Stimulated activated CD8-positive, alpha-beta memory T cell treated with anti-CD3 and anti-CD28 coated beads, Interleukin-12 subunit alpha, Interleukin-12 subunit beta, amount 100 ng/mL, for 4 hours (primary cell): ENCODE measurements at places on chromosomes 1 and 21.

DNA sequence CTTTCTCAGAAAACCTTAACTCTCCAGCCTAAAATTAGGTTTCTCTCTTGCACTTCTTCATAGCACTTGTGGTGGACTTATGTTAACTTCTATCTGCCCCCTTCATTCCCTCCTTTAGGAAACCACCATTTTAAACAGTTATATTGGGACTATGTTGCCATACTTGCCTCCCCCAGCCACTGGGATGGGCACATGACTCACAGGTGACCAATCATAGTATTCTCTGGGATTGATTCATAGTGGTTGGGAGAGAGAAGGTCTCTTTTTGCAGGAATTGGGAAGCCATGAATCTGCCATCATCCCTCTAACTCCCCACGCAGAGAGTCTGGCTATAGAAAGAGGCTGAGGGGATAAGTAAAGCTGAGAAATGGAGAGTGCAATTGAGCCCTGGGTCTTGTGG lies 50.4 kb upstream of the NRDC start:
- no peak for DNase-seq

DNA sequence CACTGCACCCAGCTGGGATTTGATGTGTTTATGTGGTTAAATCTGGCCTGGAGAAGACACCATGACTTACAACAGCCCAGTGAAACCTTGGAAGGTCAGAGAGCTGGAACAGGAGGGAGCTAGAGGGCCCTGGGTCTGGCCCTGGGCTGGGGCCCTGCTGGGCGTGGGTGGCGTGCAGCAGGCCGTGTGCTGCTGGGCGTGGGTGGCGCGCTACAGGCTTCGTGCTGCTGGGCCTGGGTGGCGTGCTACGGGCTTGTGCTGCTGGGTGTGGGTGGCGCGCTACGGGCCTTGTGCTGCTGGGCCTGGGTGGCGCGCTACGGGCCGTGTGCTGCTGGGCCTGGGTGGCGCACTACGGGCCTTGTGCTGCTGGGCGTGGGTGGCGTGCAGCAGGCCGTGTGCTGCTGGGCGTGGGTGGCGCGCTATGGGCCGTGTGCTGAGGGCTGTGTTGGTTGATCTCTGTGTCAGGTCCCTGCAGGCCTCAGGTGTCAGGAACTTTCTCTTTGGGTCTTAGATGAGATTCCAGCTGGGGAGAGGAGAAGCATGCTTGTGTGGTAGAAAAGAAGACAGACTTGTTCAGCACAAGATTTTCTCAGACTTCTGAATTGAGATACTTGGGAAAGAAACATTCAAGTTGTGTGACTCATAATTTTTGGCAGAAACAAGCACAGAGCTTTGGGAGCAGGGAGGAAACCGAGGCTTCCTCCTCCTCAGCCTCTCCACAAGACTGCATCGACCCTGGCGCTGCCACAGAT lies 66.0 kb downstream of the COL18A1 start:
- no peak for DNase-seq

DNA sequence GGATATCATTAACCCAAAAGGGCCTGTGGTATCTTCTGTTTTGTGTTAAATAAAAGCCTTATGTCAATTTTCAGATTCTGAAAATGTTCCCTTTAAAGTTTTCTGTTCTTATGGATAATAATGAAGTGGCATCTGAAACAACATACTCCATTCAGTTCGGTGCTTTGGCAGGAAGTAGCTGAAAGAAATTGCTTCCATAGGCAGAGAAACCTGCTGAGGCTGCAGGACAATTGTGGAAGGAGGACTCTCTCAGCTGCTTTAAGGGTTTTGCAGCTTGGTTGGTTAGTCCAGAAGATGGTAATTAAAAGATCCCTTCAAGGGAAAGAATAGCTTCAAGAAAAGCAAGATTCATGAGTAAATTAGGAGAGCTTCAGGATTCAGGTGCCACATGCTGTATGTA lies 30.5 kb upstream of the NRIP1 start:
- no peak for DNase-seq

DNA sequence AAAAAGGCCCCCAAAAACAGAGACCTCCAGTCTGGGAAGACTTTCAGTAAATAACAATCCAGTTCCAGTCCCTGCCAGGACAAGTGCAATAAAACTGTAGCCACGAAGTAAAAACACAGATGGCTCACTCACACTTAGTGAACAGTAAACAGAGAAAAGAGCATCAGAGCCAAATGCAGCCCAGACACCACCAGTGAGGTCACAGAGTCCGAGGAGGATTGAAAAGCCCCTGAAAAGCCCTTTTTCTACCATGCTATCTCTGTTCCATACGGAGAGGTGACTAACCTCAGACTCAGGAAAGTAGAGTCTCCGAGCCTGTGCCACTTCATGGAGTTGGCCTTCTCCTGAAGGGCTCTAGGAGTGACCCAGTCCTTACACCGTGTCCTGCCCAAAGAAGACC lies 84.5 kb downstream of the COLGALT2 start:
- DNase-seq: no peak

- no peak for DNase-seq
Observed at GRCh38 chr1:212701910-212702309, 2.3 kb upstream of the BATF3 start.

DNA sequence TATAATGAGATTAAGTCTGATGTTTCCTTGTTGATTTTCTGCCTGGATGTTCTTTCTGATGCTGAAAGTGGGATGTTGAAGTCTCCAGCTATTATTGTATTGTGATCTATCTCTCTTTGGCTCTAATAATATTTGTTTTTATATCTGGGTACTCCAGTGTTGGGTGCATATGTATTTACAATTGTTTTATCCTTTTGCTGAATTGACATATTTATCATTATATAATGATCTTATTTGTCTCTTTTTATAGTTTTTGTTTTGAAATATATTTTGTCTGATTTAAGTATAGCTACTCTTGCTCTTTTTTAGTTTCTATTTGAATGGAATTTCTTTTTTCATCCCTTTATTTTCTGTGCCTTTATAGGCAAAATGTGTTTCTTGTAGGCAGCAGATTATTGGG lies 522.2 kb upstream of the NEGR1 start:
- DNase-seq: no peak

DNA sequence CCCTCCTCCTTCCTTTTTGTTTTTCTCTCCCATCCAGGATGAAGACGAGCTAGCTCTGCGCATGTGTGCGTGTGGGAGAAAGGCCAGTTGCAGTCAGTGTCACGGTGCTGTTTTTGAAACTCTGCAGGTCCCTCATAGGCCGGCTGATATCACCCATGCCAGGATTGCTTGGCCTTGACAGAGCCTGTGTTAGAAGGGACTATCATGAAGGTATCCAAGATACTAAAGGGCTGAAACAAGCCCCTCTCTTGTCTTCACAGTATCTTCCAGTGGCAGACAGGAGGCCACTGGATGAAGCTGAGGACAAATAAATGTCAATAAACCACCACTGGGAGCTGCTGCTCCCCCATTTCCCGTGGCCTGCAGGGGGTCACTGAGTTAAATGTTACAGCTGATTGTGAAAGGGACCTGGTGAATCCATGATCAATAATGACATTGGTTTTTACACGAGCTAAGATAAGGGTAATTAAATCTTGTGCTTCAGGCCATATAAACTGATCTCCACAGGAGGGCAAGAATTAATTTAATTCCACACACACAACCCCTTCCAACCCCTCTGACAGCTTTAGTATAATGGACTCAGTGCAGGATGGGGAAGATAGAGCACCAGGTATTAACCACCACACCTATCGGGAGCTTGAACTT lies 64.6 kb upstream of the TARBP1 start:
- DNase-seq: no peak

- DNase-seq: no peak
Observed at GRCh38 chr1:165648919-165649572, 18.0 kb downstream of the MGST3 start.
